ENCODE measurements at places on chromosomes 7 and 10.
A peak's percentile ranks its signal among the peaks of the same experiment; 100 is the strongest.

DNA sequence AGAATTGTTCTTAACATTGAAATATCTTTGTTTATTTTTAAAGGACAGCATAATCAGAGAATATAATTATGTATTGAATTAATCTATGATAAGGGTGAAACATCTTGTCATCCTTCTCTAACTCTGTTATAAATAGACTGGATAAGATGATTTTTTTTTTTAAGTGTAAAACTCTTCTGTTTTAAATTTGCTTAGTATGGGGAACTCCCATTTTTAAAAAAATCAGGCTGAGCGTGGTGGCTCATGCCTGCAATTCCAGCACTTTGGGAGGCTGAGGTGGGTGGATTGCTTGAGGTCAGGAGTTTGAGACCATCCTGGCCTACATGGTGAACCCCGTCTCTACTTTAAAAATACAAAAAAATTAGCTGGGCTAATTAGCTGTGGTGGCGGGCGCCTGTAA lies 9.4 kb upstream of the HERC4 start:
- no peak for DNase-seq

DNA sequence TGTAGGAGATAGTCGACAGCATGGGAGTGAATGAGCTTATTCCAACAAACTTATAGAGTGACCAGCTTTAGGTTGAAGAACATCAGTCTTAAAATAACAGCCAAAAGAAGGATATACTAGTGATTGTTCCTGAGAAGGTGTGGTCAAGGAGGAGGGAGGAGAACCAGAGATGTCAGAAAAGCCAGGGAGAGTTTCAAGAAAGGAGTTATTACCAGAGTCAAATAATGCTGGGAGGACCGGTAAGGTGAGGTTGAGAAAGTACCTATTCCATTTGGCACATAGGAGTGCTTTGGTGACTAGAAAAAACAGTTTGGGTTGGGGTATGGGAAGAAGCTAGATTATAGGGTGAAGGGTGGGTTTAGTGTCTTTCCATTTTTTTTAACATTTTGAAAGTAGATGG lies 5.8 kb downstream of the PTPN12 start:
- DNase-seq: no peak

DNA sequence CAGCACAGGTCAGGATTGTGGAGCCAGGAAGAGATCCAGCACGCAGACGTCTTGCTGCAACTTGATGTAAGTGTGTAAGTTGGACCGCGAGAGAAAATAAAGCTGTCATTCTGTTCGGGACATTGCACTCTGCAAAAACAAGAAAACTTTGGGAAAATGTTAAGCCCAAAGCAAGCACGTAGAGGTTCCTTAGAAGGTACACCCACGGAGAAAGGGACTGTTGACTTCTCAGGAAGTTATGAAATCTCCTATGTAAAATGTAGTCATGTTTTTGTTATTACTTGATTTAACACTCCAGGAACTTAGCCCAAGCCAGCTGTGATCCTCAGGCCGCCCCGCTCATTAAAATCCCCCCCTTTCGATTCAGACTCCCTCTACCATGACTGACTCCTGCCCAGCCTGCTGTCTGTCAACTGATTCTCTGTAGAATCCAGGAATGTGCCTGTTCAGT lies 196.1 kb upstream of the TCF7L2 start:
- DNase-seq: no peak

GRCh38 chr7:101402081-101402779 lies 39.6 kb downstream of the COL26A1 start:
- peak; percentile 60 for DNase-seq

DNA sequence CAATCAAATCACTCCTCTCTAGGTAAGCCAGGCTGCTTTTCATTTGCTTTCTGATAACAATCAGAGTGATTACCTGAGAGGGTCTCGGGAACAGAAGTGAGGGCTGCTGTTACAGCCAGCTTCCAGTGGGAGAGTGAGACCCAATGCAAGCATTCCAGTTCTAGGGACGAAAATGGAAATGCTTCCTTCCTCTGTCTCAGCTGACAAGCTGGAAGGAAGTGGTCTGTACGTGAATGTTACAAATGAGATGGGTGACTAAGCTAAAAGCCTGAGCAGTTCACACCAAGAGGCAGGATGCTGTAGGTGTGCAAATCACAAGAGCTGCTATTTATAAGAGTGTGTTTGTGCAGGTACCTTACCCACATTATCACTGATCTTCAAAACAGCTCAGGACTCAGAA lies 772.4 kb downstream of the GRID1 start:
- no peak for DNase-seq

DNA sequence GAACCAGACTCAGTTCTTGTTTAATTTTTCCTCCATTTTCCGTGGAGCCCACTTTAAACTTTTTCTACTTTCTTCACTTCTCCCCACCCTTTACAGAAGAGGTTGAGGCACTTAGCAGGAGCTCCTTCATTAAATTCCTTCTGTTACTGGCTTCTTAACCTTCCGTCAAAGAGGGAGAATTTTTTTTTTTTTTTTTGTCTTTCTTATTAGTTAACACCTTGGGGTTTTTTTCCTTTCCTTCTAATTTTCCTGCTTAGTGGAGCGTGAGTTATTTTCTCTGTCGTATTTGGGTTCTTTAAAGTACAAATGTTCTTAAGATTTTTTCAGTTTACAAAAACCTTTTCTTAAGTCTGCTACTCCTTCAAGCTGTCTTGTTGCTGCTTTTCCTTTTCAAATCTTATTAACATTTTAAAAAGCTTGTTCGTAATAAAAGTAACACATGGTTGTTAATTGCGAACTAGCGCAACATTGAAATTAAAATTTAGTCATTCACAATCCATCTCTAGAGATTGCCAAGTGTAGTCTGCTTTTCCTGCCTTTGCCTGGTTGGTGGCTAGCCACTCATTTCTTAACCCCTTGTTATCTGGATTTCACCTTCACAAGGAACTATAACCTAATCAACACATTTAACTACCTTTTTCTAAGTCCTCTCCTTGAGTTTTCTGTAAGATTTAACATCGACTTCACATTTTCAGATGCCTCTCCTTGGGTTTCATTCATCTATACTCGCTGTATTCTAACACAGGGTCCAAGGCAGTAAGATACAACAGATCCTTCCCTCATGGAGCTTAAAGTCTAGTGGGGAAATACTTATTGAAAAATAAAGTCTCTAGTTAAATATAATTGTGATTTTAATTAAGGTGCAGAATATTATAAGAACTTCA lies 2.0 kb downstream of the BMPR1A start:
- DNase-seq: no peak

DNA sequence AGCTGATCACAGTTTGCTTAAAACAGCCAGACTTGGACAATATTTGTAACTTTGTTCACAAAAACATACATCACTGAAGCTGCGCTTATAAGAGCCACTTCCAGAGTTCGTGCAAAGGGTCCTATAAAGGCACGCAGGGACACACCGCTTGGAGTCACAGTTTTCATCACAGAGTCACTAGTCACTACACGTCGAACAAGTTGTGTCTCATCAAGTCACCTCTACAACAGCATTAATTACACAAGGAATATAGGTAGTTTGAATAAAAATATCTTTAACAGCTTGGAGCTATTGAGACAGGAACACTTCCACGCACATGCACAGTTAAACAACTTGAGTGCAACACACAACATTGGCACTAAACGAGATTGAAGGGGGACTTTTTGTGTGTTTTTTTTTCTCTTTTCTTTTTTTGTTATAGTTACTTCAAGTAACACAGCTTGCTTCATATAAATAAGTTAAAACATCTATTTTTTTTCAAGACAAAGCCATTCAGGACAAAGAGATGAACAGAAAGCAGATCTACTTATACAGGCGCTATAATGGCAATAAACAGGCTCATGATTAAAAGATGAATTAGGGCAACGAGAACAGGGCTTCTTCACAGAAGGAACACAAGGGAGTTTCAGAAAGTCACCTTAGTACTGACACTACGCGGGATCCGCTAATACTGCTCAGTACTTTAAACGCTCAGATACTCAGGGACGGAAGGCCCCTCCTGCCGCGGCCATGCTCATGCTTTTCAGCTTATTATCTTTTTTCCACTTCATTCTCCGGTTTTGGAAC lies 2.2 kb downstream of the HOXA5 start:
- DNase-seq: no peak

DNA sequence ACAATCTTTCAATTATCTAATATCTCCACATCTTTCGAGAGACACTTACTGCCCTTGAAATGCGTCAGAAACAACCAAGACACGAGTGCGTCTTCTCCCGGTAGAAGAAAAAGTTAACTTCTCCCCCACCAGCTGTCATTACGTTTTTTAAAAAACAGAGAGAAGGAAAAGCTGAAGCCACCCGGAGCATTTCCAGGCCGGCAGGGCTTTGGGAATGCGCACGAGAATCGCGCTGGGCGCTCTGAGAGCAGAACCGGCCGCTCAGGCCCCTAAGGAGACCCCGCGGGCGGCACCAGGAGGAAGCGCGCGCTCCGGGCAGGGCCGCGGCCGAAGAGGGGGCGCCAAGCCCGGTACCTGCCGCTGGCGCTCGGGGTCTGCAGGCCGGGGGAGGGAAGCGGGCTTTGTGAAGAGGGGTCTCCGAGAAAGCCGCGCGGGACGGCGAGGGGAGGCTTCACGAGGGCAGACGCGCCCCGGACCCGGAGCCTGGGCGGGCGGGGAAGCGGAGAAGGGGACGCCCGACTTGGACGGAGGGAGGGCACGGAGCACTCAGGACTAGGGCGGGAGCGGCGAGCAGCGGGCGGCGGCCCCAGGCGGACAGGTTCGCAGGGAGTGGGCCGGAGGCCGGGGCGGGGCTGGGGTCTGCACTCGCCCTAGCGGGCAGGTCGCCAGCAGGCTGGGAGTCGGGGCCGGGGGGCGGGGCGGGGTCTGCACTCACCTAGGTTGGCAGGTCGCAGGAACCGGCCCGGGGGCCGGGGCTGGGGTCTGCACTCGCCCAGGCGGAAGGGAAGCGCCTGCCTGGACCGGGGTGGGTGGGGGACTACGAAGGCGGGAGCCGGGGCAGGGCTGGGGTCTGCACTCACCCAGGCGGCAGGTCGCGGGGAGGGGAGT lies 932 bp downstream of the ESYT2 start:
- DNase-seq: no peak

GRCh38 chr7:155506854-155507337 lies 39.5 kb downstream of the CNPY1 start:
- DNase-seq: no peak

GRCh38 chr10:71372882-71373495 lies 23.7 kb upstream of the CDH23 start:
- DNase-seq: no peak

- DNase-seq: no peak
These were observed 271.0 kb downstream of the GFRA1 start for GRCh38 chr10:116001976-116002375.

DNA sequence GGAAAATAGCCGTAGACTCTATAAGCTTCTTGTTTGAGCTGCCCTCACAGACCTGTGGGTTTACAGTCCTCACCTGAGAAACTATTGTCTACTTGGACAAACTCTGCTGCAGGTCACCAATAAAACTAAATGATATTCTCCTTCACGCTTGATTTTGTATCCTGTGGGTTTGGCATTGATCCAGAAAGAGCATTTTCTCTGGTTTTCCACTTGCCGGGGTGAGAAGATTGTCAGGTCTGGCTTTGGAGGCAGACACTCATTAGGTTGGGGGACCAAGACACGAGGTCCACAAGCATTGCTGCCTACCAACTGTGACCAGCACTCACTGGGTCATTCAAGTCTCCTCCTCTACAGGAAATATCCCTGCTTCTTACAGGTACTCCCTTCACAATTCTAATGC lies 68.5 kb downstream of the CDC14C start:
- DNase-seq: no peak

GRCh38 chr7:37984750-37985390 lies 64.4 kb downstream of the EPDR1 start:
- DNase-seq: no peak

- no peak for DNase-seq
These were observed 456 bp upstream of the ACHE start for GRCh38 chr7:100895956-100896731.

DNA sequence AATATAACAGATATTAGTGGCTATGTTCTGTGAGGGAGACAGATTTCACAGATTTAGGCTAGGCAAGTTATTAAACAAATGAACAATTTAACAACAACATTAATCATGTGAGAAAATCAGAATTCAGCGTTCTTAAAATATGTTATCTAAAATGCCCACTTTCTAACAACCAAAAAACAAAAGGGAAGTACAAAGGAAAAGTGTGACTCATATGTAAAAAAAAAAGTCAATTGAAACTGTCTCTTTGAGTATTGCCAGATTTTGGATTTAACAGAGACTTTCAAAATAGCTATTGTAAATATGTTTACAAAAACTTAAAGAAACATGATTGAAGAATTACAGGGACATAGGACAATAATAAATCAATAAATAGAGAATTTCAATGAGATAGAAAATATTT lies 34.8 kb upstream of the ARHGAP22 start:
- DNase-seq: no peak

DNA sequence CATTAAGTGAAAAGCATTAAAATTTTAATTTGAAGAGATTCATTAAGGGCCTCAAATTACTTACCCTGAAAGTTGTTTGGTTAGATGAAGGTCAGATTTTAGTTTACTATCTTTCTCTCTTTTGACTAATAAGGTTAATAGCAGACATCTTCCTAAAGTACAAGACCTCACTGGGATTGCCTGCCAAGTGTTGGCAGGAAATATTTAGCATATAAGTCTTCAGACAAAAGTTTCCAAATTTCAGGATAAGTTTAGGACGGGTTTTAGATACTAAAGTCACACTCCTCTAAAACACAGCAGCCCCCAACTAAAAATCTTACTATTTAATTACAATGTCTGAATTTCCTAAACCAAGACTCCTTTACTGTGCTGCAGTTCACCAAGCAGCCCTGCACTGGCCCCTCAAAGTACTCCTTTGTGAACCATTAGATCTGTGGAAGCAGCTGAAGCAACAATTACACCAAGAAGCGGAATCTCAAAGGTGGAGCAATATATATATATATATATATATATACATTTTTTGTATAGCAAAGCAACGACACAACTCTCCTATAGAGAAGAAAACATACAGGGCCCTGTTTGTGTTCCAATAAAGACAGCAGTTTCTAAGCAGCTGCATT lies 91.2 kb upstream of the KCNIP2 start:
- DNase-seq: no peak

DNA sequence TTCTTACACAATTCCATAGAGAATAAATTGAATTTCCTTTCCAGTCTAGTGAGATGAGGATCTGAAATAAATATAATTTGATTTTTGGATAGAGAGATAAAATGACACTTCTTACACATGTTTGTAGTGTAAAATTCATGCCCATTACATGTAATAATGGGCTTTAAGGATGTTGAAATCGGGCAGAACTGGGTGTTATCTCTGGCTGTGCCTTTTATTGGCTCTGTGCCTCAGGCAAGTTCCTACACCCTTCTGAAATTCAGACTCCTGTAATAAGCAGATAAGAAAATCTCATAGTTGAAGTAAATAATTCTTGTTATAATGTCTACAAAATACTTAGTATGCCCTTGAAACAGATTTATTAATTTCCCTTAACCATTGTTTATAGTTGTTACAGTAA lies 125.6 kb downstream of the SEMA3A start:
- no peak for DNase-seq

GRCh38 chr10:3766046-3766756 lies 18.8 kb downstream of the KLF6 start:
- no peak for DNase-seq

GRCh38 chr7:990933-991728 lies 8.2 kb downstream of the CYP2W1 start:
- no peak for DNase-seq
